LHCN-M2 (cell line): ENCODE measurements at places on chromosomes 2 and 18.

DNA sequence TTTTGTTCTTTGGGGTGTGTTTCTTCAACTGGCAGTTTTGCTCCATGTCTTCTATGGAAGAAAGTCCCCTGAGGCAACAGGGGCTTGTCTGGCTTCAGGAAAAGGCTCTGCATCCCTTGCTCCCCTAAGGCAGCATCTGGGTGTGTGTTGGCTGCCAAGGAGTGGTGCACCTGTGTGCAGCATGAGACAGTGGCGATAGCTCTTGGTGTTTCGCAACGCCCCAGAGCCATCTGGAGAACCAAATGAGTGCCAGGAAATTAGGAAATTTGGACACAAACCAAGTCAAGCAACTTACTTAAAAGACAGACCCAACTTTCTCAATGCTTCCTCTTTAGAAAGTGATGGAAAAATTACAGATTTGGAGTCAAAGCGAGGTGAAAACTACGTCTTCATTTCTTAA, 1044.4 kb upstream of the CNTNAP5 start:
- DNase-seq: no peak

DNA sequence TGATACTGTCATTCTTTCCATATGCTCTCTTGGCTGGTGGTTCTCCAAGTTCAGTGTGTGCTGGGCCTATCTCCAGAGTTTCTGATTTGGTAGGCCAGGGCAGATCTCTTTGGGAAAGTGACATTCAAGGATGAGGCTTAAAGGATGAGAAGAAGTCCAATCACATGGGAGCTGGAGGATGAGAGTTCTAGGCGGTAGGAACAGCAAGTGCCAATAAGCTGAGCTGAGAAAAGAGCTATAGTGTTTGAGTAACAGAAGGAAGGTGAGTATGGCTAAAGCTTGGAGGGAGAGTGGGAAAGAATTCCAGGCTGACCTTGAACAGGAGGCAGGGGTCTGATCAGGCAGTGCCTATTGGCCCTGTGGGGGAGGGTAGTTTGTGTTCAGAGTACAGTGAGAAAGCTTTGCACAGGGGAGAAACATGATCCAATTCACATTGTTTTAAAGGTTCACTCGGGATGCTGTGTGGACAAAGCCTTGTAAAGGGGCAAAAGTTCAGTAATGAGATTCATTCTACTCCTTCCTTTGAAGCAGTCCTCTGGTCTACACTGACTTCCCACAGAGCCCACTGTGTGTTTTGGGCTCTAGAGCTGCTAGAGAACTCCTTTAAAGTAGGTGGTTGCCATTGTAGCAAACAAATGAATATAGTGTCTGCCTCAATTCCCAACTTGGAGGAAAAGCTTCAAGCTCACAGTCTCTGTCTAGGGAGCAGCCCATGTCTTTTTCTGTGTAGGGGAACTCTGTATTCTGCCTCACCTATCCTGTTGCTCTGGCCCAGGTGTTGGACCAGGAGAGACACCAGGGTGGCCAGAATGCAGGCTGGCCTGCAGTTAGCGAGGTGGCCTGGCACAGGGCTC, 81.8 kb downstream of the FASTKD2 start:
- DNase-seq: no peak

DNA sequence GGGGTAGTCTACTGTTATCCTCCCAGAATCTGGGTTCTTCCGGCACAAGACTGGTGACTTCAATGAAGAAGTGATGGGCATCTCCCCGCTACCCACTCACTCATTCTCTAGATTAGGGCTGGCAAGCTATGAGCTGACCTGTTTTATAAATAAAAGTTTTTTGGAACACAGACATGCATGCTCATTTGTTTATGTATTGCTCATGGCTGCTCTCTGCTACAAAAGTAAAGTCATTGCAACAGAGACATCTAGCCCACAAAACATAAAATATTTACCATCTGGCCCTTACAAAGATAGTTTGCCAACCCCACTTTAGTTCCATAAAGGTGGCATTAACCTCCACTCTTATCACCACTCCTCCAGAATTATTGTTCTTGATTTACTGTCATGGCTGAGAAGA, 39.1 kb upstream of the SPATS2L start:
- no peak for DNase-seq

- no peak for DNase-seq
Observed at GRCh38 chr18:77088963-77089722, 43.4 kb downstream of the MBP start.

GRCh38 chr2:58081000-58081399, 34.4 kb downstream of the VRK2 start:
- no peak for DNase-seq
